ENCODE measurements at places on chromosomes 7 and 10. TPM values are rescaled to one million over a fixed set of nuclear protein-coding genes. Genes with fewer than 3 reads are reported as not detected.

The STK31 gene
- total RNA-seq: 0.80 TPM

DNA sequence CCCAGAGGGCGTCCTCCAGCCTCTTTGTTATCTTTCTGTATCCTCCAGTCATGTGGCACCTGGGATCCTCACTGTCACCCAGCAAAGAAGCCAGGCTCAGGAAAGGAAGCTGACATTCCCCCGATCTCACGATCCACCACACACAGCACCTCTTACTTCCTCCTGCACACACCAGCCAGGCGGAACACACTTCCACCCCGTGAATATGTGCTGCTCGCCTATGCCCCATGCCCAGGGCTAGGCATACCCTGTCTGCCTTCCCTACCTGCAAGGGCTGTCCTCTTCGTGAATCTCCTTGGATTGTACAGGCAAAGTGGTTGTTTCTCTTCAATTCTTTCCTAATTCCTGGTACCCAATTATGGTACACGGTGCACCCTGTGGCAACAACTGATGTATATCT lies 191.0 kb downstream of the TNS3 start:
- H3K4me3 ChIP-seq: no peak overlapping the region
- H3K27ac ChIP-seq: no peak overlapping the region
- H3K36me3 ChIP-seq: no peaks in the 10 kb centered on the region
- H3K27me3 ChIP-seq: peaks cover 7% of the 10 kb centered on the region
- H3K4me1 ChIP-seq: no peaks in the 10 kb centered on the region

GRCh38 chr7:71112436-71112835 lies 19.5 kb upstream of the GALNT17 start:
- no peaks in the 10 kb centered on the region for H3K4me1 ChIP-seq
- no peaks in the 10 kb centered on the region for H3K27me3 ChIP-seq
- no peak overlapping the region for H3K27ac ChIP-seq
- H3K4me3 ChIP-seq: no peak overlapping the region
- no peak for DNase-seq

The TMEM26 gene
- not detected for total RNA-seq

- H3K27ac ChIP-seq: peak overlapping the region; percentile 83
- H3K4me3 ChIP-seq: no peak overlapping the region
These were observed 119.7 kb downstream of the FAM53B start for GRCh38 chr10:124624466-124624865.

The CCL24 gene
- not detected for total RNA-seq

GRCh38 chr7:139131601-139132041 lies 22.1 kb upstream of the ZC3HAV1 start:
- no peak overlapping the region for H3K27ac ChIP-seq
- H3K4me1 ChIP-seq: peaks cover 18% of the 10 kb centered on the region

The EVX1 gene
- total RNA-seq: 0.21 TPM

DNA sequence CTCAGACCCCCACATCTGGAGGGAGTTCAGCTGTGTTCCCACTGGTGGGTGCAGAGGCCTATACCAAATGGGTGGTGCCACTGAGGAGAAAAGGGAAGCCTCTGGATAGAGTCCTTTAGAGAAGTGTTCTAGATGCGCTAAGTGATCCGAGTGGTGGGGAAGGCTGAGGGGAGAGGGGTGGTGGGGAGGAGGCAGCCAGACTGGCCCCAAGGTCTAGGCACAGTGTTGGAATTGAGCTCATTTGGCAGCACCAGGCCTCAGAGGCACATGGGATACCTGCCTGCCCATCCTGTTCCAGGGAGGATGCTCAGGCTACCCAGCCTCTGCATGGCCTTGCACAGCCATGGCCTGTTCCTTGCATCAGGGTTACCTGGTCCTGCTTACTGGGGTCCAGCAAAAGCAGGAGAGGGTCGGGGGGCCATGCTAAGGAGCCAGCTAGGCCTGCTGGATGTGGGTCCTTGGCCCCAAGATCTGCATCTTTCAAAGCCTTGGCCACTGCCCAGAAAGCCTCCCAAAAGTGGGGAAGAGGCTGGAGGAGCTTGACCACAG lies 99.6 kb downstream of the NEURL1 start:
- H3K27ac ChIP-seq: no peak overlapping the region
- H3K27me3 ChIP-seq: no peaks in the 10 kb centered on the region
- H3K4me3 ChIP-seq: no peak overlapping the region
- H3K4me1 ChIP-seq: peaks cover 17% of the 10 kb centered on the region
- DNase-seq: no peak
- peaks cover 3% of the 10 kb centered on the region for H3K36me3 ChIP-seq

DNA sequence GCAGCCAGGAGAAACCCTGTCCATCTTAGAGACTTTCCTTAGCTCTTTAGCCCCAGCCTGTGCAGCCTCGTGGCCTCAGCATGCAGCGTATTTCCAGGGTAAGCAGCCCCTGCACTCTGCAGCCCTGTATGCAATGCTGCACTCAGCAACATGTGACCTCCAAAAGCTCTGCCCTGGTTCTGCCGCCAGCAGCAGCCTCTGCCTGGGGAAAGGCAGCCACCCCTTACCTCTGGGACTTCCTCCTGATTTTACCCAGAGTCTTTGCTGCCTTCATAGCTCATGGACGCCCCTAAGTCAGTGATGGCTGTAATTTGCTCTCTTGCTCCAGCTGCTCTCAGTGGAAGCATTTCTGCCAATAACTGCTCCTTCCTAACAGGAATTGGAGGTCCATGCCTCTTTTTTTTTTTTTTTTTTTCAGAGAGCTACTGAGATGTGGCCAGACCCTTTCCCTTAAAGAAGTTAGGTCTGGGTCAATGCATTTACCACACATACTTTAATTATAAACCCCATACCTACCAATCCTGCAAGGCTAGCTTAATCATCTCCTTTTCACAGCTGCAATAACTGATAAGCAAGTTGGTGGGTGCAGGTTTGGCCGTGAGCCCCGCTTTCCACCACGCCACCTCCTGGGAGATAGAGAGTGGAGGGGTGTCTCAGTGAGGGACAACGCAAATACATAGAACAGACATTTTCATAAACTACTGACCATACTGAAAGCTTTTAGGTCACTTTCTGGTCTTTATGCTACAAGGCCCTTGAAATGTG lies 71.7 kb downstream of the RAMP3 start:
- H3K4me1 ChIP-seq: peaks cover 16% of the 10 kb centered on the region
- H3K27ac ChIP-seq: no peak overlapping the region
- H3K36me3 ChIP-seq: peaks cover 4% of the 10 kb centered on the region

The FBXW4 gene
- 74.1 TPM for total RNA-seq

DNA sequence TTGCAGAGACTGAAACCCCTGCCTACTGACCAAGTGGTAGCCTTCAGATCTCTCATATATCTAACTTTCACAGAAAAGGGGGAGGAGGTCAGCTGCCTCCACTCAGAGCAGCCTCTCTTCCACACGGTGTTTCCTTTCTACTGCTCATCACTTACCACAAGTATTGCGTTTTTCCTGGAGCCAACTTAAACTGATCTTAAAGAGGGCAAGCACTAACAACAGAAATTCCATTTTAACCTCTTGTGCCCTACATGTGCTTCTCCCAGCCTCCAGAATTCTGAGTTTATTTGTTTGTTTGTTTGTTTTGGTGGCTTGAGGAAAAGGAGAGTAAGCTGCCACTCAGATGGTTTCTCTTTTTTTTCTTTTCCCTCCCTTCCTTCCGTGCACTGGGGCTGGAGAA lies 19.1 kb downstream of the SKIDA1 start:
- DNase-seq: no peak
- no peaks in the 10 kb centered on the region for H3K36me3 ChIP-seq
- no peaks in the 10 kb centered on the region for H3K4me1 ChIP-seq
- peaks cover 49% of the 10 kb centered on the region for H3K27me3 ChIP-seq
- no peak overlapping the region for H3K27ac ChIP-seq

DNA sequence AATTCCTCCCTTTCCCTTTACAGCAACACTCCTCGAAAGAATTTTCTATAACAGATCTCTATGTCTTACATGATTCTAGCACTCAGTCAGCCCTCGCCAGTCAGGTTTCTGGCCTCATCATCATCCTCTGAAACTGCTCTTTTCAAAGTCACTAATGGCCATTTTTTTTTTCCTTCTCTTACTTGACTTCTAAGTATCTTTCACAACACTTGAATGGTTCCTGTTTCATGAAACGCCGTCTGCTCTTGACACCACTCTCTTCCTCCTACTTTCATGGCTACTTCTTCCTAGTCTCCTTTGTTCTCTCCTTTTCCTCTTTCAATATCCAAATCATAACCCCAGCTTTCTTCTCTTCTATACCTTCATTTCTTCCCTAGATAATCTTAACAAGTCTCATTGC lies 100.5 kb upstream of the NRP1 start:
- peaks cover 25% of the 10 kb centered on the region for H3K27me3 ChIP-seq
- no peak for DNase-seq
- H3K27ac ChIP-seq: no peak overlapping the region

The MINDY4 gene
- 1.6 TPM for total RNA-seq

- no peak overlapping the region for H3K4me3 ChIP-seq
- peaks cover 3% of the 10 kb centered on the region for H3K4me1 ChIP-seq
- no peaks in the 10 kb centered on the region for H3K36me3 ChIP-seq
- no peaks in the 10 kb centered on the region for H3K27me3 ChIP-seq
These were observed 118.4 kb upstream of the ANK3 start for GRCh38 chr10:60508037-60508436.

The CHST12 gene
- 19.5 TPM for total RNA-seq

DNA sequence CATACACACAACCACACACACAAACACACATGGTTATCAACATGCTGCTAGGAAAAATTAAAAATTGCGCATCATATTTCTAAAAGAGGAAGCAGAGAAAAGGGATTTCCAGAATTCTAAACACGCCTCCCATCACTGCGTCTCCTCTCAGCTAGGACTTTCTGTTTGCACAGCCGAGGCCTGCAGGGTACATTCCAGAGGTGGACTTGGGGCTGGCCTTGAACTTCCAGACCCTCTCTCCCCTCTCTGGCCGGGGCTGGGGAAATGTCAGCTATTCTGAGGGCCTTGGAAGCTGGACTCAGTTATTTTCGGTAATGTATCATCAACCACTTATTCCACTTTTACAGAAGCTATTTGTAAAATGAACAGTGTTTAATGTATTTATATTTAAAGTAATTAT lies 168.7 kb downstream of the GALNT17 start:
- H3K4me1 ChIP-seq: no peaks in the 10 kb centered on the region
- no peak overlapping the region for H3K4me3 ChIP-seq
- H3K36me3 ChIP-seq: no peaks in the 10 kb centered on the region
- no peak for DNase-seq
- H3K27me3 ChIP-seq: no peaks in the 10 kb centered on the region

GRCh38 chr10:97072851-97073665 lies 112.7 kb downstream of the SLIT1 start:
- H3K36me3 ChIP-seq: peaks cover 3% of the 10 kb centered on the region
- peaks cover 44% of the 10 kb centered on the region for H3K27me3 ChIP-seq
- peaks cover 7% of the 10 kb centered on the region for H3K4me1 ChIP-seq
- peak; percentile 50 for DNase-seq

The TIMM23 gene
- total RNA-seq: 23.8 TPM

GRCh38 chr10:14311206-14311957 lies 19.3 kb downstream of the FRMD4A start:
- no peak for DNase-seq
- H3K27ac ChIP-seq: no peak overlapping the region
- H3K4me1 ChIP-seq: no peaks in the 10 kb centered on the region
- no peak overlapping the region for H3K4me3 ChIP-seq
- peaks cover 67% of the 10 kb centered on the region for H3K27me3 ChIP-seq

GRCh38 chr7:44700322-44700721 lies 48.3 kb upstream of the ZMIZ2 start:
- DNase-seq: no peak
- H3K4me3 ChIP-seq: no peak overlapping the region
- no peaks in the 10 kb centered on the region for H3K27me3 ChIP-seq
- peak overlapping the region; percentile 82 for H3K27ac ChIP-seq
- peaks cover 8% of the 10 kb centered on the region for H3K36me3 ChIP-seq

The ZFAND4 gene
- 26.2 TPM for total RNA-seq

The FOXI2 gene
- not detected for total RNA-seq

The EGFR gene
- total RNA-seq: not detected

The CLEC2L gene
- total RNA-seq: not detected

DNA sequence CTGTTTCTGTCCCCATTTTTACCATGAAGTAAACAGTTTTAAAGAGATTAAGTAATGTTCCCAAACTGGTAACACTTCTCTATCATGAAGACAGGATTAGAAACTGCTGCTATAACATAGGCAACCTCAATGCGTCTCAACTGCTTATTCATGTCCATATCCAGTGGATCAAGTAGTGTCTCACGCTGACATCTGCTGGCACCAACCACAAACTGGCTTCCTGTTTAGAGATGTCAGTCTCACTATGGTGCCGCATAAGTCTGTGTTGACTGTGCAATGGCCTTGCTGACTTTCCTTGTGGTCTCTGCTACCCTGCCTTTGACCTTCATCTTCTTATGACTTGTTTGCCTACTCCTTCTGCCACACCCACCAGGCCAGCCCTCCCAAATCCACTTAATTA lies 369.6 kb upstream of the DPP6 start:
- no peaks in the 10 kb centered on the region for H3K4me1 ChIP-seq
- H3K27ac ChIP-seq: no peak overlapping the region
- H3K27me3 ChIP-seq: no peaks in the 10 kb centered on the region
- no peak overlapping the region for H3K4me3 ChIP-seq
- no peak for DNase-seq

GRCh38 chr10:94521276-94522250 lies 24.0 kb upstream of the HELLS start:
- no peak overlapping the region for H3K27ac ChIP-seq
- DNase-seq: no peak
- H3K27me3 ChIP-seq: peaks cover 4% of the 10 kb centered on the region
- H3K4me3 ChIP-seq: no peak overlapping the region

DNA sequence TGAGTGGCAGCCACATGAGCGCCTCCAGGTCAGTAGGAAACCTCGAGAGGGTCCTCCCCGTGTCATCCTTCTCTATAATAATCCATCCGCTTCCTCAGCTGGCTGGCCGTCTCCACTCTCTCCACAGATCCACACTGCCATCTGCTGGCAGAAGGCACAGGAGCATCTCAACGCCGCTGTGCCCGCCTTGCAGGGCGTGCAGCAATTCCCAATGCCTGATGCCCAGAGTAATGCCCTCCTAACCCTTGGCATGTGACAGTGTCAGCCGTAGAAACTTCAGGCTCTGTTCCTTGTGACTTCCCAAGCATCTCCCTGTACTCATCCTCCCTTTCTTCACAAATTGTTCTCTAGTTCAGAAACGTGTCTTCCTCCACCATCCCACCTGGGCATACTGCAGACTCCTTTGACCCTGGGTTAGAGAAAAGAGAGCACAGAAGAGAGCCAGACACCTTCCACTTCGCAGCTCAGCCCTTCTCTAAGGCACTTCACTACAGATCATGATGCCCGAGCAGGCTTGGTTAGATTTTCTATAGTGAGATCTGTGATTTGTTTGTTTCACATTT lies 70.8 kb downstream of the XPNPEP1 start:
- H3K4me3 ChIP-seq: peak overlapping the region; percentile 60
- peaks cover 31% of the 10 kb centered on the region for H3K27me3 ChIP-seq
- no peaks in the 10 kb centered on the region for H3K36me3 ChIP-seq
- DNase-seq: peak; percentile 37
- no peak overlapping the region for H3K27ac ChIP-seq

The GLI3 gene
- 0.34 TPM for total RNA-seq

GRCh38 chr10:70981936-70982335 lies 93.6 kb upstream of the PCBD1 start:
- DNase-seq: no peak
- no peaks in the 10 kb centered on the region for H3K36me3 ChIP-seq
- H3K27ac ChIP-seq: peak overlapping the region; percentile 59
- peaks cover 12% of the 10 kb centered on the region for H3K4me1 ChIP-seq
- peak overlapping the region; percentile 53 for H3K4me3 ChIP-seq

The FEZF1 gene
- not detected for total RNA-seq

- no peak for DNase-seq
- H3K36me3 ChIP-seq: peaks cover 3% of the 10 kb centered on the region
- no peak overlapping the region for H3K4me3 ChIP-seq
- peak overlapping the region; percentile 53 for H3K27ac ChIP-seq
These were observed 67.8 kb downstream of the ABI1 start for GRCh38 chr10:26792758-26793495.

The GJD4 gene
- total RNA-seq: 0.22 TPM

Measured in T-helper 17 cell (primary cell).